ENCODE measurements at places on chromosomes 16 and 17.

DNA sequence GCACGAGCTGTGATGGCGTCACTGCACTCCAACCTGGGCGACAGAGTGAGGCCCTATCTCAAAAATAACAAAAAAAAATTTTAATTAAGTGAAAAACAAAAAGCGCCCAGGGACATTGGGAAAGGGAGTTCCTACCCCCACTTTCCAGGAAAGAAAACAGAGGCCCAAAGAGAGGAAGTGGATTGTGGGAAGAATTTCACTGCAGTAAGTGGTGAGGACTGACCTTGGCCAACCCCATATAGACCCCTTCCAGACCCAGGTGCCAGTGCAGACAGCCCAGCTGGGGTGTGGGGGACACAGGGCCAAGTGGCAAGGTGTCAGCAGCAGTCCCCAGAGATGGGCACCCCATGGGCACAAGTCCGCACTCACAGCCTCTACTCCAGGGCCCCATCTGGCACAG lies 29.0 kb upstream of the KRT17 start:
- DNase-seq: no peak

DNA sequence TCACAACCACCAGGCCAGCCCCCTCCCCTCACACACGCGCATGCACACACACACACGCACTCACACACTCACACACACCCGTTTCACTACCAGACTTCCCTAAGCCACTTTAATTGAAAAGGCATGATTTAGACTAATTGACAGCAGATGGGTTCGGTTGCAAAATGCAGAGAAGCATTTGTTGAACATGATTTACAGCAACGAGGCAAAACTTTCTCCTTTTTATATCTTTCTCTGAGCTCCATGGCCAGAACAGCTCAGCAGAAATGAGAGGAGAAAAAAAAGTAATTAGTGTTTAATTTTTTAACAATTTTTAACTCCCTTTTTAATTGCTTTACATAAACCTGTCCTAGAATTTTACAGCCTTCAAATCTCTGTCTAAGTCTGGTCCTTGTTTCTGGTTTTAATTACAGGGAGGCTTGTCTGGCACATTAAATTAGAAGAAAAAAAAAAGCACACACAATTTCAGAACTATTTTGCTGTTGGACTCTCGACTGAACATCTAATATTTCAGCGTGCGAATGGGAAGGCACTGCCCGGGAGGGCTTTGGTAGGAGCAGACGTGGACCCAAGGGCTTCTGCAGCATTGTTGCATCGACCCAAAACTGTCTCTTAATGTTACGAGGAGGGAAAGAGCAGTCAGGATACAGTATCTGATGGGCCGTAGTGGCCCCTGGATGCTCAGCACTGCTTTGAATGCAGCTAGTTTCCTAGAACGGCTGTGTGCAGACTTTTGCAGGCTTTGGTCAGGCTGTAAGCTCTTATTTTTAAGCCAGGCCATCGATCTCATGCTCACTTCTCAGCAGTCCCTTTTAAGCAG lies 255.9 kb downstream of the SOX9 start:
- no peak for DNase-seq

GRCh38 chr16:69929480-69929879 lies 21.7 kb upstream of the CLEC18A start:
- DNase-seq: no peak

DNA sequence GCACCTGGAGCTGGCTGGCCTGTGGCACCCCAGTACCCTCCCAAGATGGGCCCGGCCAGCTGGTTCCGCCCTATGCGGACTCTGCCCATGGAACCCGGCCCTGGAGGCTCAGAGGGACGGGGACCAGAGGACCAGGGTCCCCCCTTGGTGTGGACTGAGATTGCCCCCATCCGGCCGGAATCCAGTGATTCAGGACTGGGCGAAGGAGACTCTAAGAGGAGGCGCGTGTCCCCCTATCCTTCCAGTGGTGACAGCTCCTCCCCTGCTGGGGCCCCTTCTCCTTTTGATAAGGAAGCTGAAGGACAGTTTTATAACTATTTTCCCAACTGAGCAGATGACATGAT lies 12.0 kb downstream of the TBX21 start:
- no peak for DNase-seq

DNA sequence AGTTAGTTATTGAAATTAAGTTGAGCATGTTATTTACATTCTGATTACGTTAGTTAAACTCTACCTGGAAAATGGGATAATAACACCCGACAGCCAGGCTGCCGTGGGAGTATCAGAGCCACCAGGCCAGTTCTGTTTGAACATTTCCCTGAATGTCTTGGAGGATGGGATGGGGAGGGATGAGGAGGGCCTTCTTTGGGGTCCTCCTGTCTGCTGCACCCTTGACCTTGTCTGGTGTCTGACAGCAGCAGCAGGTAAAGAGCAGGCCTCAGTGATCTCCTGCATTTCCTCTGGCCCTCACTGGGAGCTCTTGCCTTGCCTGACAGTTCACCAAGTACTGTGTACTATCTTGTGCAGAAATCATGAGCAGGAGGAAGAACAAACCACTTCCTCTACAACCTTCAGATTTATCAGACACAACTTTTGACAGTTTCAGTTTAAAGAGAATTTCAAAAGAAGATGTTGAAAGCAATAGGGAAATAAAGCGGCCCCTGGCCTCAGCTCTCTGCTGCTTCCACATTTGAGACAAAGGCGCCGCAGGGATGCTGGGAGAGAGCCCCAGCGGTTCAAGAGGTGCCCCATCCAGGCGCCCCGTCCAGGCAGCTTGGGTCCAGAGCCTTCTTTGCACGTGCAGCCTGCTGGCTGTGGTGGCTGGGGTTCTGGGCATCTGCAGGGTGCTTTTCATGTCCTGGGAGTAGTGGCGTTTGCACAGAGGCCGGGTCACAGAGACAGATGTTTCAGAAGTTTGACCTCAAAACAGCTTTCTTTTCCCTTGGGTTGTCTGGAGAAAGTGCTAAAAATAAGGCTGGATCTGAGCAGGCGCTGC lies 25.3 kb downstream of the CMIP start:
- DNase-seq: no peak

- DNase-seq: no peak
Measured at GRCh38 chr17:63646488-63646806, 24.2 kb downstream of the MAP3K3 start.

- no peak for DNase-seq
Measured at GRCh38 chr17:66469890-66470289, 167.5 kb downstream of the PRKCA start.

DNA sequence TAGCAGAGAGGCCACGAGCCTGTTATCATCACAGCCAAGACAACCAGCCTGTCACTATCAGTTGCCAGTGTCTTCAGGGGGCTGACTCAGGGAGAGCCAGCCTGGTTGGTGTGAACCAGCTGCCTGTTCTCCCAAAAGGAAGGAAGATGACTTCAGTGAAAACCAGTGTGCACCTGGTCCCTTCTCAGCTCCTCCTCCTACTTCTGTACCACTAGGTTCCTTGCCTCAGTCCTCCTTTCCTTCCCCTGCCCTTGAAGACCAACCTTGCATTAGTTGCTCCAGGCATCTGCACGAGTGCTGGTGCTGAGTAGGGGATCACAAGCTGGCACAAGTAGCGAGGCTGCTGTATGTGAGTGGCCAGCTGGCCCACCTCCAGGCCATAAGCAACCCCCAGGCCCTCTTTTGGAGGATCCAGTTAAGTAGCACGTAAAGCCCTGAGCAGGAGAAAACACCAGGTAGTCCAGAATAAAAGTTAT lies 8.5 kb downstream of the TUBG1 start:
- DNase-seq: peak; percentile 42

GRCh38 chr17:58001461-58002124 lies 5.5 kb downstream of the SRSF1 start:
- DNase-seq: no peak
